ENCODE measurements at places on chromosomes 11 and 22.
A peak's percentile ranks its signal among the peaks of the same experiment; 100 is the strongest.

DNA sequence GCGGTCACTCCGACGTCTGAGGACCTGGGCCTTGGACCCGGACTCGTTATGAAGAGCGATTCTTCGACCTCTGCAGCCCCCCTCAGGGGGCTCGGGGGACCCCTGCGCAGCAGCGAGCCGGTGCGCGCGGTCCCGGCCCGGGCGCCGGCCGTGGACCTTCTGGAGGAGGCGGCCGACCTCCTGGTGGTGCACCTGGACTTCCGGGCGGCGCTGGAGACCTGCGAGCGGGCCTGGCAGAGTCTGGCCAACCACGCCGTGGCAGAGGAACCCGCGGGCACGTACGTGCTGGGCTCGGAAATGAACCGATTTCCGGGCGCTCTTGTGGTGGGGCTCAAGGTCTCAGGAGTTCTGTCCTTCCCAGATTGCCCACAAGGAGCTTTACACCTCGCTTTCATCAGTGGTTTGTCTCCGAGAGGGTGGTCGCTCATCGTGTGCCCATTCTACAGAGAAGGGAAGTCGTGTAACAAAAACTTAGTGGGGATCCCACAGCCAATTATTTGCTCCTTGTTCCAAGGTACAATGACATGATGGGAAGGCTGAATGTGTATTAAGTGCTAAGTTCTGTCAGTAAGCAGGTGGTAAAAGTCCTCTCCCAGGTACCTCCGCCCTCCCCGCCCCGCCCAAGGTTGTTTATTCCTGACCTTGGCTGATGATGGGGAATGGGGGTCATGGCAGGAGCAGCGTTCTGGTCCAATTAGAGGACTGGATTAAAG, 695 bp downstream of the PEX26 start:
- peak; percentile 34 for DNase-seq

DNA sequence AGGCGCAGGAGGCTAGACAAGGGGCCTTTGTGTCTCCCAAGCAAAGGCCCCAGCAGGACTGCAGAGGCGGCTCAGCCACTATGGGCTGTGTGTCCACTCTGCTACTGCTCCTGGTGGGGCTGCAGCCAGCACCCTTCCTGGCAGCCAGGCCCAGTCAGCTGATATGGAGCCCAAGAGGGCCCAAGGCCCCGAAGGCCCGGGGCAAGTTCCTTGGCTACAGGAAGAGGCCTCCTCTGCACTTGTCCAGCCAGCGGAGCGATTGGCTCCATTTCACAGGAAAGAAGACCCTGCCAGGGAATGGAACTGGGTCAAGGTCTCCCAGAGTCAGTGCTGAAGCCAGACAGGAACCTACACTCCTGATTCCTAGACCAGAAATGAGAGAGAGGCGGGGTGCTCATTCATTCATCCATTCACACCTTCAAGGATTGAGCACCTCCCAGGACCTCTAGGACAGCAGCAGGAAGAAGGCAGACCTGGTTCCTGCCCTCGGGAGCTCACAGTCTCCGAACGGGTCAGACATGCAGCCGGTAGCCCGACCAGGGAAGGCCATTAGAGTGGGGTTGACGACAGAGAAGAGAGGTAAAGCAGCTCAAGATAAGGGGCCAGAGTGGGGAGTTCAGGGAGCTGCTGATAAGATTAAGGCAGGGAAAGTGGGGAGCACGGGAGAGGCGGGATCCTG, 811 bp upstream of the P2RY2 start:
- DNase-seq, result no peak

GRCh38 chr11:134379241-134379640, 32.8 kb downstream of the B3GAT1 start:
- DNase-seq, result no peak

- no peak for DNase-seq
These were observed 46.6 kb upstream of the MMP7 start for GRCh38 chr11:102577182-102577581.

GRCh38 chr11:44771841-44772240, 45.1 kb downstream of the TSPAN18 start:
- DNase-seq, result no peak

- peak; percentile 54 for DNase-seq
These were observed 99.2 kb downstream of the STIM1 start for GRCh38 chr11:3954448-3955298.

DNA sequence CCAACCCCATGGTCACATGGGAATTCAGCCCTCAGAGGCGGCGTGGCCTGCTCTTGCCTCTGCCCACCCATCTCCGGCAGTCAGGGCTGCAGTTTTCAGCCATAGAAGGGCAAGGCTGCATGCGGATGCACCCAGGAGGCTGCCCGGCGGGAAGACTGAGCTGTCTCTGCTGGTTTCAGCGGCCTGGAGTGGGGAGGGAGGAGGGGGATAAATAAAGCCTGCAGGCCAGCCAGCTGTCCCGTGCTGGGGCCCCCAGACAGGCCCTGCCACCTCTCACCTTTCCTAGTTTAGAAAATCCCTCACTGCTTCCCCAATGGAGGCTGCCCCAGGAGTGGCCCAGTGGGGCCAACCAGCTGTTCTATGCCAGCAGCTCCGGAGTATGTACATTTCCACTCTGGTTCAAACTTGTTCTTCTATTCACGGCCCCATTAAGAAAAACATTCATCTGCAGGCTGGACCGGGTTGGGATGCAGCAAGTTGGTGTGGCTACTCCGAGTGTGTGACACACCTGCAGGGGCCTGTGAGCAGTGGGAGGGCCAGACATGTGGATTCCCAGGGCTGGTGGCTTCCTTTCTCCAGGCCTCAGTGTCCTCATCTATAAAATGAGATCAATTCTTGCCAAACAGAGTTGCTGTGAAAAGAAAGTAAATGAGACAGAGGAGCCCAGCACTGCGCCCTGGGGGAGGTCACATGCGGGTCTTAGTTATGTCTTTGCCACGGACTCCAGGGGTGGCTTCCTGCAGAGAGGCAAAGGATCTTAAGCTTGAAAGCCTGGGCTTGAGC, 5.0 kb downstream of the MICALL1 start:
- DNase-seq, result no peak

DNA sequence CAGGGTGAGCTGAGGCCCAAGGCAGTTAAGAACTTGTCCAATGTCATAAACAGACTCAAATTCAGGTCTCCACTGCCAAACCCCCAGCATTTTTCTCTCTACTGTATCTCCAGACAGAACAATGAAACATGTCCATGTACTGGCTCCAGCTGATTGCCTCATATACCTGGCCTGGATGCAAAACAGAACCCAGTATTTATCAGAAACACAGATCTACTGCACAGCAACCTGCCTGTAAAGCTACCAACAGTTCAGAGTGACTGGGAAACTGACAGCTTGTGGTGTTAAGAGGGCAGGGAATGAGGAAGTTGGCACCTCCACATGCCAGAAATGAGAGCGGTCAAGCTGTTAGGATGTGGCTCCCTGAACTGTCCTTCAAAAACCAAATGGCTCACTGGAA, 41.6 kb downstream of the C11orf71 start:
- no peak for DNase-seq

GRCh38 chr11:22869325-22869724, 9.1 kb upstream of the CCDC179 start:
- no peak for DNase-seq

DNA sequence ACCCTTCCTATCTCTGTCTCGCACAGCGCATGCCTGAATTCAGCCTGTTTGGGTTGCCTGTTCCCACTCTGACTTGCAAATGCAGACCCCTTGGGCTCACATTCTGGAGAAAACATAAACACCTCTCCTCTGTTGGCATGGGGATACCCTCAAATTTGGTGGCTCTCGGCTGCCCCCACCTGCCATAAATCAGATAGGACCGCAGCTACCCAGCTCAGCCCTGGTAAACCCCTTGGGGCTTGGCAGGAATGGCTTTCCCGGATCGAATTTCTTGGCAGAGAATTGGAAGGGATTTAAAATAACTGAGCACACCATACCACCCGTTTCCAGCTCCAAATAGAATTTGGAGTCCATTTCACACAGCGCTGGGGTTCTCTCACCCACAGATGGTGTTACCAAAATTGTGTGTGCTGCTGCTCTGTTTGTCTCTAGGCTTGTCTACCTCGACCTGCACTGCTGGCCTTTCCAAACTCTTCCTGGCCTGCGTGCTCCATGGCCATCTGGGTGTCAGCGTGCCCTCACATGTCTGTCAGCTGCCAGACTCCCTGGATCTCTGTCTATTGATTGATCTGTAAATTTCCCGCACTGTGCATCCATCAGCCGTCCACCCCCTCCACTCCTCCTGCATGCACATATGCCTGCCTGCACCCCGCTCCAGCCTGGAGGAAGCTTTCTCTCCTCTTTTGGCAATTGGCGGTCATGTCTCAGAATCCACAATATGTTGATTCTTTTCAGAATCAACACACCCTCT, 134.0 kb downstream of the NTM start:
- no peak for DNase-seq

DNA sequence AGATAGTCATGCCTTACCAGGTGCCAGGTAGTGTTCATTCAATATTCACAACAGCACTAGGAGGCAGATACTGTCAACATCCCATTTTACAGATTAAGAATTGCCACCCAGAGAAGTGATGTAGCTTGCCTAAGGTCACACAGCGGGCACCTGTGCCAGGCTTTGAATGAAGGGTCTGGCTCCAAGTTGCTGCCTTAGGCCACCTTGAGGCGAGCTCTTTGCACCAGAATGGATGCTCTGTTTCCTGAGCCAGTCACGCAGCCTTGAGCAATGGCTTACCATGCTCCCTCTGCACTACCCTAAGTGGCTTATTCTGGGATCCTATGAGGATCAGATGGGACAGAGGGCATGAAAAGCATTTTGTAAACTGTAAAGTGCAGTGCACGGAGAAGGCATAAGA, 25.1 kb upstream of the TIMP3 start:
- DNase-seq, result no peak

DNA sequence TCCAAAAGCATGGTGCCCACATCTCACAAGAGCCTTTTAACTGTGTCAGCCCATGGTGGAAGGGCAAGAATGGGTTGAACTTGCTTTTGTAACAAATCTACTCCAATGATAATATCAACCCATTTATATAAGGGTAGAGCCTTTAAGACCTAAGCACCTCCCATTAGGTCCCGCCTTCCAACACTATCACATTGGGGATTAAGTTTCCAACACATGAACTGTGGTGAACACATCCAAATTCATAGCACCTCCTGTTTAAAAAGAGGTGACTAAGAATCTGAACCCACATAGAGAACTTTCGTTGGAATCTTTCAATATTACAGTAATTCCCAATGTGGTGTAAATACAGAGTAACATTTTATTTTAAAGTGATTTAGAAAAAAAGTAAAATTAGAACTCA, 9.2 kb upstream of the CNTF start:
- DNase-seq, result no peak

- peak; percentile 52 for DNase-seq
These were observed 1.2 kb upstream of the ATF4 start for GRCh38 chr22:39518996-39519680.

- DNase-seq, result no peak
These were observed 144.4 kb upstream of the TEAD1 start for GRCh38 chr11:12529793-12530192.

- DNase-seq, result no peak
These were observed 4.6 kb downstream of the PLAAT2 start for GRCh38 chr11:63558459-63559157.

DNA sequence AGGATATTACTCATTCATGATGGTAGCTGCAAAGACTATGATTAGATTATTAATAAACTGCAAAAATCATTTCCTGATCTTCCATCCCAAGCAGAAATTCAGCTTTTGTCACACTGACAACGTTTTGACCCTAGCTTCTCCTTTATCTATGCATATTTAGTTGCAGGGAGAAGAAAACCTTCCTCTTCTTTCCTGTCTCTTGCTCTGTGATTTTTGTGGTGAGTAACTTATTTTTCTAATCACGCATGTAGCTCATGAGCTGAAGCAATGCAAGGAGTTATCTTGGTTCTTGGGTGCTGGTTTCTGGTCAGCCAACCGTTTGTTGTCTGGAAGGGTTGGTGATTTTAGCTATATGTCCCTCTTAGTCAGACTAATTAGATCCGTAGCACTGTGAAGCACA, 56.4 kb downstream of the FDX1 start:
- DNase-seq, result no peak

DNA sequence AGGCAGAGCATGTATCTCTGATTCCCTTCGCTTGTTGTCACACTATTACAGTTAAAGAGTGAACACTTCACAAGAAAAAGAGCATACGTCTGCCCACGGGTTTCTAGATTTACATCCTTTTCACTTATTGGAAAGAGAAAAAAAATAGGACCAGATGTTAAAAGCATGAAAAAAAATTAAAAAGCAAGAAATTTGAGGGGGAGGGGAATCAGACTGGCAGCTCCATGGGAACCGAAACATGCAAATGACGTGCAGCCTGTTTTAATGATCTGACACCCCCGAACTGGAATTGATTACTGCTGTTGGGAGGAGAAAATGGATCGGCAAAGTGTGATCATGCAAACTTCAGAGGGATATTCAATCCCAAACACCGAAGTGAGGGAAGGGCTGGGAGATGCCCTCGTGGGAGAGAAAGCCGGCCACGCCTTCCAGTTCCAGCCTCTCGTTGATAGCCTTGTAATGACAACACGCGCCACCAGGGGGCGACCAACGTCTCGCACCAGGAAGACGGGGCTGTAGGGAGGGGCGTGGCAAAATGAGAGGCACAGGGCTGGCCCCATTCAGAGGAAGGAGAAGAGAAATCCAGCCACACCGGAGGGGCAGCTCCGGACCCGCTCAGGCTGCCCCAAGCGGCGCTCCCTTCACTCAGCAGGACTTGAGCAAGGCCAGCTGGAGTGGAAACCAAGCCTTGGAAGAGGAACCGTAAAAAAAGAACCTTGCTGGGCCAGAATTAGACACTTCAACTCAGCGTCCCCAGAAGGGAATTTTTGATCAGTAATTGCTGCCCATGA, 53.8 kb upstream of the SYT13 start:
- peak; percentile 92 for DNase-seq

GRCh38 chr22:36467946-36468345, 13.5 kb downstream of the TXN2 start:
- peak; percentile 23 for DNase-seq

GRCh38 chr22:45072322-45072903, 62.6 kb upstream of the PHF21B start:
- peak; percentile 40 for DNase-seq

DNA sequence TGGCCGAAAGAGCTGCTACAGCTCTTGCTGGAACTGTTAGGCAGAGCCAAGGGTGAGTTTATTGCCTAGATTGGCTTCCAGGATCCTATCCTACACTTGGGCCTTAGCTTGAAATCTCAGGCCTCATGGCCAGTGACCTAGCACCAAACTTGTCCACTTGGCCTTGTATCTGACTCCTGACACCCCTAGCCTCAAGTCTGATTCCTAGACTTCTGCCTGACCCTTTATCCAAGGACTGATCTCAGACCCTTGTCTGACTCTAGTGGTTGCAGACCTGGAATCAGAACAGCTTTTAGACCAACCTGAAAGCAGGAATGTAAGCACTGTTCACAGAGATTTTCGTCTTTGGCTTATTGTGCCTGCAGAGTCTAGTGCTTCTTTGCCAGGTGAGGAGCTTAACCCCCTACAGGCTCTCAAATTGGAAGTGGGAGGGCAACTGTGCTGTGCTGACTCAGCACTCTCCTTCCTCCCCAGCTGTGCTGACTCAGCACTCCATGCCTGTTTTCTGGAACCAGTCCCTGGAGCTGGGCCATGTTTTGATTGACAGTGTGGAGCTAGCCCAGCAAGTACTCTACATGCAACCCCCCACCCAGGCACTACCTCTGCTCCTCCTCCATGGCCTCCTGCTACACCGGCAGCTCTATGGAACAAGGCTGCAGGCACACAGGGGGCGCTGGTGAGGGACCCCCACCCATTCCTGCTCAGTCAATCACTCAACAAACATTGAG, 35.1 kb downstream of the RRP8 start:
- peak; percentile 83 for DNase-seq
